Right ventricle myocardium superior (tissue), 1 donor: ENCODE measurements at places on chromosomes 13 and 19. TPM values are rescaled to one million over a fixed set of nuclear protein-coding genes. Genes with fewer than 3 reads are reported as not detected.

DNA sequence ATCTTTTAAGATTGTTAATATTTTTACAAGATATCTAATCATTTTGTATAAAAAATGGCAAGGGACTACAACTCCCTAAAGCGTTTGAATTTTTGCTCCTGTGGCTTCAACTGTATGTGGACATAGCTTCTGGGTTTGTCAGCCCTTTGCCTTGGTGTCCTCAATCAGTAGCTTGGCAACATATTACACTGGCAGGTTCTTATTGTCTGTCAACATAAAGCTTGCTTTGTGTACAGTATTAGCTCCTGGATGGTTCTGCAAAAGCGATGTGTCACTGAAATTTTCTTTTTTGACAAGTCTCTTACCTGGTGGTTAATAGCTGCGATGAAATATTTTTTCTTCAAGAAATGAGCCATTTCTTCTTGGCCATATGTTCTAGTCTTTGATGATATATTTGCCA, 190.0 kb downstream of the HS6ST3 start:
- DNase-seq = no peak

Gene KLK12
- total RNA-seq = not detected

- DNase-seq = no peak
Observed at GRCh38 chr19:58555920-58556621, 1.2 kb upstream of the CHMP2A start.

DNA sequence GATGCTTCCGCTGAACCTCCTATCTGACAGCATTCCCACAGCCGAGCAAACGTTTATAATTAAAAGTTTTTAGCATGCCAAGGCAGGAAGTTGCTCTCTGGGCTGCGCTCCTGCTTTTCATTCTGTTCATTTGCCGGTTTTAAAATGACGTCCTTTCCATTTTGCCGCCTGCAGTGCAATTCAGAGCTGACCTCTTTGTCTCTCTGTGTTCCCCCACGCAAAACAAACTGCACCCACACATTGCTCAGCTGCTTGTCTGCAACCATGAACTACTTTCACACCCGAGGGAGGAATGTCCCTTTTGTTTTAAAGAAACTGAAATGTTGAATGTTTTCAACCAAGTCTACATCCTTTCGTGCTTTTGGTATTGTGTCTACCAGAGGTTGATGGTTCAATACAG, 416.5 kb downstream of the EFNB2 start:
- no peak for DNase-seq

Gene KCNRG
- total RNA-seq = 0.32 TPM

DNA sequence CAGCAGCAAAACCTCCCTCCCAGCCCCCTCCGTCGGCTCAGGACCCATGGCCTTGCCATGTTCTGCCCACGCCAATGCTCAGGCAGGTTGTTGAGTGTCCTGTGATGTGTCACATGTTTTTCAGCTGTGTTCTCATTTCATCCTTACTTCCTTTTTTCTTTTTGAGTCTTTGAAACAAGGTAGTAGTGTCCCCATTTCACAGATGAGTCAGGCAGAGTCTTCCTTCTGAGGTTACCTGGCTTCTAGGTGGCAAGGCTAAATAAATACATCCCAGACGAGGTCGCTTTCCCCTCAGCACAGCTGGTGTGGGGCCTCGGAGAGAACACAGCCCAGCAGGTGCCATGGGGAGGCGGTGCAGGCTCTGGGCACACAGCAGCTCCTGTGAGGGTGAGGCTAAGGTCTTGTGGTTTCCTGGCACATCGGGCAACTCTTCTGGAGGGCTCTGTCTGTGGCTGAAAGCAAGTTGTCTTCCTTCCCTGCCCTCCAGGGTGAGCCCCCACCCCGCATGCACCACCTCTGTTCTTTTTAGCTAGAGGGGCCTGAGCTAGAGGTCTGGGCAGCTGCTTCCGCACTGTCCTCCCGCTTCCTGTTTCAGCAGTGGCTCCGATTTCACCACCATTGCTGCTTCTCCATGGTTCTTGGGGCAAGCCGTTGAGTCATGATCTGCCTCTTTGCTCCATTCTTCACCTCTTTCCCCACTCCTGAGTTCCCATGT, 15.1 kb downstream of the PRAM1 start:
- DNase-seq = peak; percentile 66

DNA sequence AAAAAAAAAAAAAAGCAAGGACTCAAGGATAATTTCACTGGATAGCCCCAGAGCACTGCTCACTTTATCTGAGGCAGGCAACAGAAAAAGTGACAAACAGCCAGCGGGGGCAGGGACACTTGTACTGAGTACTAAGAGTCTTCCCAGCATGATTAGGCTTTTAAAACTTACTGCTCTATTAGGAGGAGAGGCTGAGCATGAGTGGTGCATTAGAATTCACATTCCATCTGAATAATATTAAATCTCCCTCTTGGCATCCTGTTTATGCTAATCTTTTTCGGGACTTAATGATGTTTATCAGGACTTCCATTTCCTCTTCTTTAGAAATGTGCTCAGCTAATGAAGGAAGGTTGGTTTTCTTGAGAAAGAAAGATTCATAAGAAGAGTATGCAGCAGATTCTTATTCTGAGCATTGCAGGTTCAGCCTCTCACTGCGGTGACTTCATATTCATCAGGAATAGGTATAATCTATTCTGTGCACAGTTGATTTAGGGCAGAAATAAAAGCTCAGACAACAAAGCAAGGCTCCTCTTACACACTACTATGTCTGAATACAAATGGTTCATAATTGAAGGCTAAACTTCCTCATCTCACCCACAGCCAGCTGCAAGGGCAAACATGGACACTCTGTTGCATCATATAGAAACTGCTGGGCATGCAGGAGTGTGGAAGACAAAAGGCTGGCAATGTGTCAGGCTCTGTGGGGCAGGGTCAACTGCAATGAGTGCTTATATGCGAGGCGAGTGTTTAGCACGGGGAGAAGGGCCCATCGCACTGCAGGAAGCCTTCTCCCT, 107.0 kb downstream of the KL start:
- DNase-seq = peak; percentile 74

DNA sequence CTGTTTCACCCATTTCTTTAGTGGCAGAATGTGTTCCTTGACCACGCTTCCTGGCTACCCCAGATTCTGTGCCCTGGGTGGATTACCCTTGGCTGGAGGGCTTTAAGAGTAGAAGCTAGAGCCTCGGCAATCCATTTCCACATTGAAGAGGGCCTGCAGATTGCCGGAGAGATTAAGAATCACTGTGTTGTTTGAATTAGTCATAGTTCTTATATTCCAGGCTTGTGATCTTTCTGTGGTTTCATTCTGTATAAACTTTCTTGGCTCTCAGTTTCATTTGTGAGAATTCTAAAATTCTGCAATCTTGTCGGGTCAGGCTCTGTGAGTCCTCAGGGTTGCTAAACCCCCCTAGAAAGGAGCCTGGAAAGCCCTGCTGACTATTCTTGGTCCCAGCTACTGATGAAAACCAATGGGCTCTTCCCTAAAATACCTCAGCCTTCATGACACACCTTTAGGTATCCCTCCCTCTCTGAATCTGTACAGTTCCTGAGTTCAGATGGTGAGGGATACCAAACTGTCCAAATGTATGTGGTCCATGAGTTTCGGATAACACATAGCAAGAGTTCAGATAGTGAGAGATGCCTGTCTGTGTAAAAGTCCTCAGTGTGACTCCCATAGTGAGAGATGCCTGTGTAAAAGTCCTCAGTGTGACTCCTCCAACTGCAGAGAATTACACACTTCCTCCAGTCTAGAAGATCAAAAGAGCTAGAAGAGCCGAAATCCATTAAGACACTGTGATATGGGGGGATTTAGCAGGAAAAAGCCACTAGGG, 4.3 kb downstream of the PHF11 start:
- DNase-seq = no peak

GRCh38 chr13:29535663-29536655, 59.5 kb downstream of the SLC7A1 start:
- DNase-seq = no peak

GRCh38 chr19:32407004-32407992, 1.7 kb downstream of the DPY19L3 start:
- peak; percentile 45 for DNase-seq

DNA sequence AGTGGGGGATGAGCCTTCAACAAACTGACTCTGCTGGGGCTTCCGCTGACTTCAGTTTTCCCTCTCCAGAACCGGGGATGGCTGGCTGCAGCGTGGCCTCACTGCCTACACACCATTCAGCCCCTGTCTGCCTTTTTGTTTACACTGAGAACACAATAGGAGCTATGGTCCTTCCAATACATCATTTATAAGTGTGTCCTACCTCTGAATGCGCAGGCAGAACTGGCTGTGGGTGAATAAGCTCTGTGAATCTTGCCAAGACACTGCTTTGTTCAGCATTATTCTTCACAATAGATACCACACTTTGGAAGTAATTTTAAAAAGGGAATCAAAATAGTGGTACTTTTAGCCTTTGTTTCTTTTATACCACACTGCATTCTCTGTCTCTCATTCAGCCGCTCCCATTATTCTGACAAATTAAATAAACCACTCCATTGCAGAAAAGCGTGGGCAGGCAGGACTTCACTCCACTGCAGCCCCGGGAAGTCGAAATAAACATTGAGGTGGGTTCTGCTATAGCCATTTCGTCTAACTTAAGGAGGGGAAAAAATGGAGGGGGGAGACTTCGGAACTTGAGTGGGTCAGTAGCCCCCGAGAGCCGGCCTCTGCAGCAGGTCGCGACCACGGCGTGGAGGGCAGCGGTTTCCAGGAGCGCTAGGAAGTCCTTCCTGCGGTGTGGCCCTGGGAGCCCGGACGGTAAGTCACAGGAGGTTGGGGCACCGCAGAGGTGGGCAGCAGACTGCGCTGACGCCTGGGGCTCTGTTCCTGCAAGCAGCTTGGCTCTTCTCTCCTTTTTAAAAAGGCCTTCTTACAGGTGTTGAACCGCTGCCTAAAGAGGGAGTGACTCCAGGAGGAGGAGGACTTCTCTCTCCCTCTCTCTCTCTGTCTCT, 94.8 kb upstream of the SOX1 start:
- DNase-seq = no peak

Gene BRME1
- total RNA-seq = 0.81 TPM

DNA sequence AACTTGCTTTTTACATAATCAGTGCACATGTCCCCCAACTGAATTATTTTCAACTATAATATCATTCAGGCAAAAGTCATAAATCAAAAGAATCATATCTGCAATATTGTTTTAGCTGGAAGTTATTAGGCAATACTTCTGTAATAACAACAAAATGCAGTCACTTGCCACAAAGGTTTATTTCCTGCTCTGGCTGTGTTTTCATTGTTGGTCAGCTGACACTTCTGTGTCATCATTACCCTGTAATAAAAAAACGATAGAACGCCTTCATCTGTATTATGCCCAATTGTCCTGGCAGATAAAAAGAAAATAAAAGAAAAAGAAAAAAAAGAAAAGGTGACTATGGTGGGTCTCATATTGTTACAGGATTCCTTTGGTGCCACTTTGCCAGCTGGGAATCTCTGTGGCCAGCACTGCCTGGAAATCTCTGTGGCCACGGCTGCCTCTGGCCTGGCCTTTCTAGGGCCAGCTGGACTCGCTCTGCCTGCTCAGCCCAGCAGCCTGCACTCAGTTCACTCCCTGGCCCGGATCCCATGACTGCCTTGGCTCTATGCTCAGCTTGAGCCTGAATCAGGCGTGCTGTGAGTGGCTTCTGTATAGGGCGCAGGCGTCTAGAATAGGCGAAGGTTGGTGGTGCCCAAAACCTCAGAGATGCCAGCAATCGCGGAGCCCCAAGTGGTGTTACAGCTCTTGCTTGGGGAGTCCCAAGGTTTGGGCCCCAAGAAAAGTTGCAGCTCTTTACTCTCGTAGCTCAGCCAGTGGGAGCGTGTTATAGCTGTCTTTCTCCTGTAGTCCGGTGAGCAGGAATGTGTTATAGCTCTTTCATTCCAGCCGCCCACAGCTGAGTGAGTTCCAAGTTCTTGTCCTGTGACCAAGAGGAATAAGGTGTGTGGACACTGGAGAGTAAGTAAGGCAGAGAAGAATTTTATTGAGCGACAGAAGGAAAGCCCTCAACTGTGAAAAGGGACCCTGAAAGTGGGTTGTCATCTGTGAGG, 1227.1 kb downstream of the SLITRK1 start:
- peak; percentile 86 for DNase-seq

Gene ADGRE2
- total RNA-seq = 0.54 TPM

DNA sequence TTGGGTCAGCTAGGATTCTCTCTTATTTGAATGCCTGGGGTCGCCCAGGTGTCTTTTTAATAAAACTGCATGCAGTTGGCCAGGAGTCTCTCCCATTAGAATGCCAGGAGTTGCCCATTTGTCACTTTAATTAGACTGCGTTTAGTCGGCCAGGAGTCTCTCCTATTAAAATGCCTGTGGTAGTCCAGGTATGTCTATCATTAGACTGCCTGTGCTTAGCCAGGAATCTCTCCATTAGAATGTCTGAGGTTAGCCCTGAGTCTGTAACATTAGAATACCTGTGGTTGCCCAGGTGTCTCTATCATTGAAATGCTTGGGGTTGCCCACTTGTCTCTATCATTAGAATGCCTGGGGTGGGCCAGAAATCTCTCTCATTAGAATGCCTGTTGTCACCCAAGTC, 1470.9 kb downstream of the UQCRFS1 start:
- DNase-seq = no peak
